ENCODE measurements at places on chromosomes 3 and 15. TPM values are rescaled to one million over a fixed set of nuclear protein-coding genes. Genes with fewer than 3 reads are reported as not detected.

The ITIH4 gene
- total RNA-seq, result 26.9 TPM

The CERS3 gene
- total RNA-seq, result not detected

The ZPLD1 gene
- not detected for total RNA-seq

The FOXB1 gene
- not detected for total RNA-seq

The DYNLT2B gene
- total RNA-seq, result 2.6 TPM

The EPHA3 gene
- 5.1 TPM for total RNA-seq

The GABRG3 gene
- total RNA-seq, result not detected

The RETNLB gene
- not detected for total RNA-seq

The SUSD5 gene
- total RNA-seq, result 1.1 TPM

The SCN11A gene
- total RNA-seq, result 0.14 TPM

The RARB gene
- 5.8 TPM for total RNA-seq

The MORC1 gene
- not detected for total RNA-seq

The DNAH1 gene
- total RNA-seq, result 11.2 TPM

The IDH3A gene
- total RNA-seq, result 71.6 TPM

The SLC35G2 gene
- 7.8 TPM for total RNA-seq

The ZNF619 gene
- 6.8 TPM for total RNA-seq

The PRSS50 gene
- 0.20 TPM for total RNA-seq

The STT3B gene
- total RNA-seq, result 129 TPM

The HES1 gene
- total RNA-seq, result 43.6 TPM

The CA12 gene
- total RNA-seq, result 6.7 TPM

The EEFSEC gene
- 15.3 TPM for total RNA-seq

The SLC12A6 gene
- 44.9 TPM for total RNA-seq

The APPL1 gene
- total RNA-seq, result 42.8 TPM
